ENCODE measurements at places on chromosomes 16 and 17.

- DNase-seq, result no peak
Measured at GRCh38 chr16:8892101-8892575, 10.0 kb downstream of the LITAFD start.

DNA sequence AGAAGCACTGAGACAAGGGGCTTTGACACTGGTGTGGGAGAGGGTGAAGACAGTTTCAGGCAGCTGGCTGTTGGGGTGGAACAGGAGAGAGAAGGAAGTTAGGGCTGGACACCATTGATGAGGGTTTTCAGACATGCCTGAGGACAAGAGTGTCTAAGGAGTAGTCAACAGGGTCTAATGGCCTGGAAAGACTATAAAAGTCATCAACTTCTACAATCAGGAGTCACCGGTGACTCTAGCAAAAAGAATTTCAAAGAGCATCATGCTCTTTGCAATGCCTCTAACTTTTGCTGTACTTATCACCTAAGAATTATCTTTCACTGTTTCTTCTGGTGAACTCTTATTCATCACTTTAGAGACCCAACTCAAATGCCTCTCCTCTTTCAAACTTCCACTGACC, 213.9 kb downstream of the C16orf78 start:
- no peak for DNase-seq

- DNase-seq, result no peak
Measured at GRCh38 chr16:86496929-86497461, 13.3 kb upstream of the FOXF1 start.

- DNase-seq, result no peak
Measured at GRCh38 chr16:75482434-75483205, 12.6 kb downstream of the CHST6 start.

GRCh38 chr16:85104821-85105391, 7.4 kb downstream of the CIBAR2 start:
- DNase-seq, result peak; percentile 41

DNA sequence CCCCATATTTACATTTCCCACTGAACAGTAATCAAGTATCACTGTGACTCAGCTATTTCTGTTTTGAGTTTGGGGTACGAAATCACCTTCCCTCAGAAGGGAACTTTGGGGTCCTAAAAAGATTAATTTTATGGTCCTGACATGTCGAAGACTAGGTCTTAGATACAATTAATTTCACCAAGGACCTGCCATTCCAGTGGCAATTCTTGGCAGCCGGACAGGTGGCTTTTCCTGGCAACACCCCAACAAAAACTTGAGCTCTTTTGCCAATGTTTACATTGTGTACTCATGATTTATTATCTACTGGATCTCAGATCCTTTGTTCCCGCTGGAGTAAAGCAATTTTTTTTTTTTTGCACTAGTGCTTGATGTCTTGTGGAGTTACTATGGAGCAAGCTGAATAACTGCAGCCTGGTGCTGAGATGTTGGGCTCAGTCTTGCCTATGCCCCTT, 14.4 kb downstream of the SLFN5 start:
- no peak for DNase-seq
